ENCODE measurements at places on chromosomes 3 and 15. TPM values are rescaled to one million over a fixed set of nuclear protein-coding genes. Genes with fewer than 3 reads are reported as not detected.
A peak's percentile ranks its signal among the peaks of the same experiment; 100 is the strongest.

Gene FRMD5
- 9.3 TPM for total RNA-seq

Gene SLCO2A1
- total RNA-seq: 0.39 TPM

DNA sequence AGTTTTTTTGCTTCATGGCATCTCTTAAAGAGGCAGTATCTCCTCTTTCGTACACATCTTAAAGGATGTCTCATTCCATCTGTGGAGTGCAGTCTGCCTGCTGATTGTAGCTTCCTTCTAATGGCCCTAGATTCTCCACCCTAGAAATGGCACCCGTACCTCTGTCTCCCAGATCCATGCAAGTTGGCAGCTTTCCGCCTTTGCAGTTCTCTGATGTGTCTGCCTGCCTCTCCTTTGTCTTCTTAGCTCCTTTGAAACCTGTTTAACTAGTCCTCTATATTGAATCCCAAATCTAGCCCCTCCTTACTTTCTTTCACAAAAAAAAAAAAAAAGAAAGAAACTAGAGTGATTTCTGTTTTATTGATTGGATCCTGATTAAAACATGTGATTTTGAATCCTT, 1025.0 kb downstream of the ZPLD1 start:
- DNase-seq: no peak

Gene ZMYND10
- 5.2 TPM for total RNA-seq

Gene SORD
- 33.1 TPM for total RNA-seq

DNA sequence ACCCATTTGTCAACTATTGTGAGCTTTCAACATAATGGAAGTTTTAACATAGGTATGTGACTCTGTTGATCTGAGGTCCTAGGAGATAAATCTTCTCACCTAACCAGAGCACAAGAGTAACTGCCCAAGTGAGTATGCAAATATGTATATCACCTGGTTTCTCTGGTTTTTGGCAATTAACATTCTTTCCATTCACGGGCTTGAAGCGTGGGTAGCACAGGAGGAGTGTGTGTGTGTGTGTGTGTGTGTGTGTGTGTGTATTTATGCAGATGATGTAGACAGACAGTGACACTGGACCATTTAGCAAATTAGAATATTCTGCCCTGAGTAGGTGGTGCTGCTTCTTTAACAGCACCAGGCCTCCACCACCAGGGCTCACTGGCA, 15.0 kb downstream of the EPHB1 start:
- DNase-seq: no peak

DNA sequence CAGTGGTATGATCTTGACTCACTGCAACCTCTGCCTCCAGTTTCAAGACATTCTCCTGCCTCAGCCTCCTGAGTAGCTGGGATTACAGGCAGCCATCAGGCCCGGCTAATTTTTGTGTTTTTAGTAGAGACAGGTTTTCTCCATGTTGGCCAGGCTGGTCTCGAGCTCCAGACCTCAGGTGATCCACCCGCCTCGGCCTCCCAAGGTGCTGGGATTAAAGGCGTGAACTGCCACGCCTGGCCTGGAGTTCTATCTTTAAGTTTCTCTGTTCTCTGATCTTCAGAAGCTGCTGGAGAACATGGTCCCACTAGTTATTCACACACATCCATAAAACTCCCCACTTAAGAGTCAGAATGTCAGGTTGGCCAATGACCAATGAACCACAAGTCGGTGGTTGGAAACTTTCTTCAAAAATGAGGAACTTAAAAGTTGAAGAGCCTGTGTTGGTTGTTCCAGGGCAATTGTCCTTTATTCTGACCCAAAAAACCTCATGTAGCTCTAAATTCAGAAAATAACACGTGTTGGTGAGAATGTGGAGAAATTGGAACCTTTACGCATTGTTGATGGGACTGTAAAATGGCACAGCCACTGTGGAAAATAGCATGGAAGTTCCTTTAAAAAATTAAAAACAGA, 55.9 kb upstream of the PIK3CB start:
- DNase-seq: no peak

Gene CEP97
- 29.8 TPM for total RNA-seq

Gene SEMA3B
- total RNA-seq: 5.6 TPM

DNA sequence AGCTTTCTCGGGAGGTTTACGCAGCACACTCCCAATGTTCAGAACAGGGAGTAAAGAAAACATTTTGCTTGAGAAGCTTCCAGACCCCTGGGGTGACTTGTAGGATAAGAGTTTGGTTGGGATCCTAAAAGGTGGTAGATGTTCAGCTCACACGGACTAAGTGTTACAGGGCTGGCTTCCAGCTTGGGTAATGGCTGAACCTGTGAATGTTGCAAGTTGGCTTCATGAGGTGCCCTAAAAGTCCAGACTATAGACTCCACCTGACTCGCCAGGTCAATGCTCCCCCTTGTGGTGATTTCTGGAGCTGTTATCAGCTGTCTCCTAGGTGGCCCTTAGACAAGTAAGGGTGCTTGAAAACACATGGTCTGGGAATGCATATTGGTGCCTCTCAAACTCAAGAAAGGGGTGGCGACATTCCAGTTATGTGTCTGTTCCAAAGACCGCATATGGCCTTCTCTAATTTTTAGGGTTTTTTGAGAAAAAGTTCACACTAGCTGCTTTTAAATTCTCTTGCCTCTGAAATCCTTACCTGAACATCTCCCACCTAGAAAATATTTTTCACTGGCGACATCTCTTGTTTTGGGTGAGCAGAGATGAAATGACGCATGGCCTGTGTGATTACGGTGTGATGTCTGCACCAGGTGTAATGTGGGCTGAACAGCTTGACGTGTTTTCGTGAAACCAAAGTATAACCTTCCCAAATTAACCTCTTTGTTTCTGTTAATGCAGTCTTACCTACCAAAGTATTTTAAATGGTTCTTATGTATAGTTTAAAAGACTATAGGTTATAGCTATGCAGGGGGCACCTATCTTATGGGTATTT, 175.7 kb upstream of the KBTBD8 start:
- DNase-seq: peak; percentile 48

DNA sequence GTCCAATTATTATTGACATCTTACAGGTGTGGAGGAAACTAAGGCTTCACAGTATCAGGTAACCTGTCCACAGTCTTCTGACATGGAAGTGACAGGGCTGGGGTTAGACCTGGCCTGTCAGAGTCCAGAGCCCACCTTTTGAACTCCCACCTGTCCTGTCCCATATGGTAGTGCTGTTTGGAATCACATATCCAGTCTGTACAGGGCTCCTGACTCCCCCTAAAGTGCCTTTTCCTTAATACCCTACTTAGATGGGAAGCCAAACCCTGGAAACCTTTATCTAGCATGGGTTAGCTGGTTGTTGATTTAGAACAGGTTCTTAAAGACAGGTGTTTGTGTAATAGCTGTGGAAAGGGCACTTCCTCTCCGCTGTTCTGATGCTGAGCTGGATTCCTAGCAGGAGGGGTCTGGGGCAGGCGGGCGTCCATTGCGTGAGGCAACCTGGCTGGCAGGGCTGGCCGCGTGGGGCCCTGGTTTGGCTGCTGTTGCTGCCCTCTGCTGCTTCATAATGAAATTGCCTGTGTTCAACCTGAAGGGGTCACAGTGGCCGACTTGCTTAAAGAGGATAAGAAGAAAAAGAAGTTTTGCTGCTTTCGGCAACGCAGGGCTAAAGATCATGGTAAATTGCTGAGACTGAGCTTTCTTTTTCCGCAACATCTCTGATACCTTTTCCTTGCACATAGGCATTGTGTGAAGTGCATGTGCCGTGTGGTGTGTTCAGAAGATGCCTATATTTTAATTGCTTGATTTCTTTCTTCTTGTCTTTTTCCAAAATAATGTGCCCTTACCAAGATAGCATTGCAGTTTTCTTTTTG, 136.2 kb downstream of the CHDH start:
- peak; percentile 43 for DNase-seq

Gene LPP
- total RNA-seq: 21.3 TPM

GRCh38 chr3:39762537-39763070, 46.8 kb upstream of the MYRIP start:
- no peak for DNase-seq

DNA sequence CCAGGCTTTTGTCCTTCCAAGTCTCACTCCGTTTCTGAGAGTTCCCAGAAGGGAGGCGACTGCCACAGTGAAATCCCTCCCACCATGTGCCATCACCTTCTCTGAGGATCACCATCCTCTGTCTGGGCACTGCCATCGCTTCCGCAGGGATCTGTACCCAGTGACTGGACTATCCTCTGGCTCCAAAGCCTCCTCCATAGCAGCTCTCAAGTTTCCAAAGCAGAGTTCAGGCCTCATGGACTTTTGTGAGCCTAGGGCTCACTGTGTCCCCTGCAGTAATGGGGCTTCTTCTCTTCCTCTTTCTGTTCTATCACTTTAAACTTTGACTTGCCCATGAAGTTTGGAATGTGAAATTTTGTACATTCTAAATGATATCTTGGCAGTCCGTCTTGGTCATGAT, 63.9 kb downstream of the TIPARP start:
- DNase-seq: no peak

GRCh38 chr3:170641510-170642236, 55.8 kb upstream of the SLC7A14 start:
- DNase-seq: peak; percentile 27

- DNase-seq: peak; percentile 32
These were observed 793.0 kb downstream of the MCTP2 start for GRCh38 chr15:95024351-95024750.

- DNase-seq: no peak
These were observed 71.2 kb upstream of the GOLGA8B start for GRCh38 chr15:34654625-34655024.

GRCh38 chr3:94440767-94441493, 378.1 kb downstream of the NSUN3 start:
- DNase-seq: peak; percentile 32

Gene GPR15
- 0.20 TPM for total RNA-seq

DNA sequence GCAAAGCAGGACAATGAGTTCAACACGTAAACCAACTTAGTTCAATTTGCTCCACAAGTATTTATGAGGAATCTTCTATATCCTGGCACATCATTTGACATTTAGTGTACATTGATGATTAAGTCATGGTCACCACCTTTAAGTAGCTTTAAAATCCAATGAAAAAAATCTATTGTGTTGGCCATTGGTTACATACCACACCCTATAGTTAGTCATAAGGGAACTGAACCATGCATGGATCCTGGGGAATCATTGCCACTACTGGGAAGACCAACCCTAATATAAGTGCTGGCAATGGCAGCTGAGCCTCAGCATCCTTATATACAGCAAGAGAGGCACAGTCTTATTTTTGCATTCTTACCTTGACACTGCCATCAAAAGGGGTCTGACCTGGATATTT, 502.5 kb downstream of the MECOM start:
- no peak for DNase-seq

DNA sequence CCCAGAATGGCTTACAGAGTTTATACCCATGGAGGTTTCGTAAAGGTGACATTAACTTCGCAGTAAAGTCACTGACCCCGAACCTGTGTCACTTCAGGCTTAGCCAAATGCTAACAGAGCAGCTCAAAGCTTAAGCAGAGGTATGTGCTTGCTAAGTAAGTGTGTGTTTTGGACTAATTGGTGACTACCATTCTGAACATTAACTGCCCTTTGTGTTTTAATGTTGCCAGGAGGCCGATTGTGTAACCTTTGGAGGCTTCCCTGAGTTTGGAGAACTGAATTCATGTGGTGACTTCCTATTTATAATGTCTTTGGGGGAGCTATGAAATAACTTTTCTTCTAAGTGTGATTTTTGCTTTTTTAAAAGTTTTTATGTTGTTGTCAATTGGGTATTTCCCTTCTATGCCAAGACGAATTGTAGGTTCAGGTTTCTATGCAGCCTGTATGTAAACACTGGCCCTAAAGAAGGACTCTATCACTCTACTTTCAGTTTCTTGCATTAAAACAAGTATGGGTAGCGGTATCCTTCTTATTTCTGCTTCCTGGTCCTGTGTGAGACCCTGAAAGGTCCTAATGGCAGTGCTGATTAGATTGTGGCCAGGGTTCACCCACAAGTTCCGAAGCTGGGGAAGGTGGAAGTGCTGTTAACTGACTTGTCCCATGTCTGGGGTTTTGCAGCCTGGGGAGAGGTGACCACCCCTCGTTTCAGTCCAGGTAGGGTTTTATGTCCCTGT, 86.3 kb downstream of the IGF1R start:
- DNase-seq: no peak

Gene MORC1
- total RNA-seq: not detected

- peak; percentile 45 for DNase-seq
These were observed 33.8 kb downstream of the GLCE start for GRCh38 chr15:69194025-69194827.

Gene MKRN2OS
- total RNA-seq: not detected

DNA sequence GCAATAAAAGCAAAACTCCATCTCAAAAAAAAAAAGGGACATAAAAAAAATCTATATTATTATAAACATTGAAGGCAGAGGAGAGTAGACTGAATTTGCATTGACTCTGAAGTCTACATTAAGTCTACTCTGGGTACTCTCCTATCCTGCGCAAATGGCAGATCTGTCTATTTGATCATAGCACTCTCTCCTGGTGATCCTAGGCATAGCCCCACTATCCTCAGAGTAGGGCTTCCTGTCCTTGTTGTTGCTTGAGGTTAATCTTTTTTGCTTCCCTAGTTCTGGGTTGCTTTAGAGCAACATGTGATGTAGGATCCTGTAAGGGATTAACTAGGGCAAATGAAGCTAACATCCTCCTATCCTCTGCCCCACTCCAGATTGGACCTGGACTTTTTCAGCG, 82.1 kb upstream of the LRRFIP2 start:
- DNase-seq: peak; percentile 24

- DNase-seq: no peak
These were observed 118.1 kb downstream of the RPL22L1 start for GRCh38 chr3:170751899-170752293.

GRCh38 chr3:169020371-169020770, 643.1 kb downstream of the MECOM start:
- DNase-seq: no peak

- DNase-seq: peak; percentile 41
These were observed 140.8 kb downstream of the TP63 start for GRCh38 chr3:189771842-189772450.

DNA sequence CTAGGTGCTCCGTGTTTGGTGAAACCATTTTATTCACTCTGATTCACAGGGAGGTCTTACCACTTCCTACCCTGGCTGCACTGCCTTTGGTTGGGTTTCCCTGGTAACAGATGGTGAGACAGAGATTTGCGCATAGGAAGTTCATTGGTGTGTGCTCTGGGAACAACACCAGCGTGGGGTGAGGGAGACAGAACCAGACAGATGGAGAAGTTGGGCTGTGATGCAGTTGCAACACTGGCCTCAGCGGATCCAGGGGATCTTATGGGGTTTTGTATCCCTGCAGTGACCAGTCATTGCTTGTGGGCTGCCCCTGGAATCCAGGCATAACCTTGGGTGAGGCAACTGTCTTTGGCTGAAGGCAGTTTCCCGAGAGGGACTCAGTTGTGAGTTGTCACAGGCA, 12.5 kb upstream of the IL16 start:
- DNase-seq: peak; percentile 86

- DNase-seq: peak; percentile 22
These were observed 20.9 kb downstream of the KBTBD8 start for GRCh38 chr3:67018789-67019526.

GRCh38 chr3:83934192-83935021, 1024.4 kb upstream of the CADM2 start:
- DNase-seq: no peak

- DNase-seq: peak; percentile 4
These were observed 29.8 kb downstream of the ACAN start for GRCh38 chr15:88832820-88833730.
